ENCODE measurements at places on chromosomes 5 and 9.
A peak's percentile ranks its signal among the peaks of the same experiment; 100 is the strongest.

GRCh38 chr9:97529363-97530076, 28.1 kb downstream of the TMOD1 start:
- no peak for DNase-seq

DNA sequence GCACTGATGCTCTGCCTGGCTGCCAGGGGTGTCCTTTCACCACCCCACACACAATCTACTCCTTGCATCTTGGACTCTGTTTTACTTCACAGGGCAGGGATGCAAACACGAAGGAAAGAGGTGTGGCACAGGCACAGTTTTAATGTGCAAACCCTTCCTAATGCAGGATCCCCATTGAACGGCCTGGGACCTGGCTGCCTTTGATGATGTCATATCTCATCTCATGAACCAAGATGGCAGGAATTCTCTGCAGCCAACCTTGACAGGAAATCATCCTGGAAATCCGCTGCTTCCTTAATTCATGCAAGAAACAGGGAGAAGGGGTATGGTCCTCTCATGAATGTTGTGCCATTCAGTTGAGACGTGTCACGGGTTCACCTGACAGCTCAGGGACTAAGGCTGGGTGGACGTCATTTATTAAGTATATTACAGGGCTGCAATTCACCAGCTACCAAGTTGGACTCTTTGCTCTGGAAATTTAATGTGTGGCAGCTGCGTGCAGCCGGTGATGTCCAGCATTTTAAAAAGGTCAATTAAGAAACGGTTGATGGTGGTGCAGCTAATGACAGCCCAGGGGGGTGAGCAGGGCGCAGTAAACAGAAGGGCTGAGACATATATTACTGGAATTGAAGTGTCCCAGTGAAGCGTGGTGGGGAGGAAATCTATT, 91.5 kb downstream of the LMNB1 start:
- no peak for DNase-seq

DNA sequence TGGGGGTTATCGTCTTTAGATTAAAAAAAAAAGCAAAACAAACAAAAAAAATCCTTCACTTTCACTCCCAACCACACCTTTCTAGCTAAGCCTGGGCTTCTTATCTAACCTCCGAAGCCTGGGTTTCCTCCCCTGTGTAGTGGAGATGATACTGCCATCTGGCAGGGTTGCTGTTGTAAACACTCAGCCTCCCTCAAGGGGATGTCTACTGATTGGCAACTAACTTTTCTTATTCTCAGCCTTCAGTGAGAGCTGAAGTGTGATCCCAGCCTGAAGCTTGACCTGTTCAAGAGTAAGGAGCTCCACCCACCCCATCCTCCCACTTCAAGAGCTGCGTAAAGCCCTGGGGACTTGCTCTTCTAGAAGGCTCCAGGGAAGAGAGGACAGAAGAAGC, 21.5 kb upstream of the WWC1 start:
- no peak for DNase-seq

DNA sequence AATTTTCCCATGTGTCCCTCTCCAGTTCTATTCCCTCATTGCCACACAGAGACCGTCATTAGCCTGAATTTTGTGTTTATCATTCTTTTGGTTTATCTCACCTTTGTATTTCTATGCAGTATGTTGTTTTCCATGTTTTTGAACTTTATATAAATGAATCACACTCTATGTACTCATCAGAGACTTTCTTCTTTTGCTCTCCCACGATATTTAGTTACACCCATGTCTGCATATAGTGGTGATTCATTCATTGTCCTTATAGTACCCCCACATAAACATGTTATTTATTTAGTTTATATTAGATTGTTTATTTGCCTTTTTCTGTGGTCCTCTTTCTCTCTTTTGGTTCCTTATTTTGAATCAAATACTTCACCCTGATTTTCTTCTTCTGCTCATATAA, 199.7 kb downstream of the FSTL4 start:
- no peak for DNase-seq

- no peak for DNase-seq
These were observed 14.6 kb downstream of the IRX2 start for GRCh38 chr5:2736872-2737271.

GRCh38 chr9:101711330-101711941, 27.0 kb downstream of the GRIN3A start:
- no peak for DNase-seq

- no peak for DNase-seq
These were observed 139.4 kb downstream of the DCP2 start for GRCh38 chr5:113115956-113116355.

DNA sequence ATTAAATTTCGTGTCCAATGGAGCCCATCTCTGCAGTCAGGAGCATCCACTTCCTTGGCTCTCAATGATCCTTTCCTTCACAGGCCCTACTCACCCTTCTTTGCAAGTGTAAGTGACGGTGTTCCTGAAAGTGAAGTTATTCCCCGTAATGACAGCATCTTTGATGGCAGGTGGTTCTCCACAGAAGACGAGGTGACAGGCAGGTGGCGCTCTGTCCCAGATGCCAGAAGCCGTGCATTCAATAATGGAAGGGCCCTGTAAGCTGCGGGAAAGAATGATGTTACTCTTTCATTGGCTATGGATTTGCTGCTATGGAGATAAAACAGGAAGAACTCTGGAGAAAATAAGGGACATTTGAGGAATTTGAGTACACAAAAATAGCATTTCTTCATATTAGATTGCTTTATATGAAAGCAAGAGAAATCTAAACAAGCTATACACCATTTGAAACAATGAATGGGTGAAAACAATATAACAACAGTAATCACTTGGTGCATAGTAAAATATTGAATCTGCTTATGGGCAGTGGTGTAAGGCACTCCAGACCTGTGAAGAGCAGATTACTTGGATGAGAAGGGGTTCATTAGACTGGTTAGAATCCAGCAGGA, 89.9 kb upstream of the TXNDC8 start:
- DNase-seq = no peak

GRCh38 chr9:121358751-121359150, 11.3 kb downstream of the STOM start:
- DNase-seq = no peak

GRCh38 chr5:134769206-134769605, 10.6 kb downstream of the DDX46 start:
- no peak for DNase-seq

- DNase-seq = no peak
These were observed 17.8 kb downstream of the NANS start for GRCh38 chr9:98074115-98074990.

DNA sequence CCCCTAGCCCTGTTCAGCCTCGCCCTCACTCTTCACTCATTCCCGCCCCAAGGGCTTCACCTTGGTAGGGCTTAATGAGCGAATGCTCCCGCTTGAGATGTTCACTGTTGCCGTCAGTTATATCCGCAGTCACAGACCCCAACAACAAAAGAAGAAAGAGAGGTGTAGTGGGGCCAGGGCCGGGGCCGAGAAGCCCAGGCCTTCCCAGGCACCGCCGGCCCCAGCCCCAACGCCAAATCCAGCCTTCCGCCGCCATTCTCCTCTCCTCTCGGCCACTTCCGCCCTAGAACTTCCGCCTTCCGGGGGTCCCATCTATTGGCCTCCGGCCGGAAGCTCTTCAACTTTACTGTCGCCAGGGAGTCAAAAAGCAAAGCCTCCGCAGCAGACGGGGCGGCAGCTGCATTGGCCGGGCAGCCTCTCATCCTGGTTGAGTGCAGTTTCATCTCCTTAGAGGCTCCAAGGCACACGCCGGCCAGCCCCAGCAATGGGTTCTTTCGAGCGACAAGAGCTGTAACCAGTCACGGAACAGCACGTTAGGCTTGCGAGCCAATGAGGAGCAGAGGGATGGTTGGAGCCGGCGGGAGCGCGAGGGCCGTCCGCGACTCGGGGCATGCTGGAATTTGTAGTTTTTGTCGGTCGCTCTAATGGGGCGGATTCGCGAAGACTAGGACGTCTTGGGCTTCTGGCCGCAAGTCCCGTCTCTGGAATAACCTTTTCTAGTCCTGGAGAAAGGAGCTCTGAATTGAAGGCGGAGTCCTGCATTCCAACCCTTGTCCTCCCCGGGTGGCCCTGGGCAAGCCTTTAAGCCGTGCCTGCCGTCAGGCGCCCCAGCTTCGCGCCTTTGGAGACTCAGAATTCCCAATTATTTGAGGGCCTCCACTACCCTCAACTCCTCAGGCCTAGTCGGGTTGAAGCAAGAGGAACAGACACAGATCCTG, at the start of gene LMAN2:
Gene LMAN2, minus strand, starts transcription at position 277 of the 938 bp plus-strand sequence. Its CDS starts 21 bp downstream, at position 256.
- peak; percentile 55 for DNase-seq

GRCh38 chr5:135386886-135387628, 12.0 kb downstream of the MACROH2A1 start:
- no peak for DNase-seq

- DNase-seq = no peak
These were observed 620.3 kb upstream of the WWC1 start for GRCh38 chr5:167671176-167671575.

DNA sequence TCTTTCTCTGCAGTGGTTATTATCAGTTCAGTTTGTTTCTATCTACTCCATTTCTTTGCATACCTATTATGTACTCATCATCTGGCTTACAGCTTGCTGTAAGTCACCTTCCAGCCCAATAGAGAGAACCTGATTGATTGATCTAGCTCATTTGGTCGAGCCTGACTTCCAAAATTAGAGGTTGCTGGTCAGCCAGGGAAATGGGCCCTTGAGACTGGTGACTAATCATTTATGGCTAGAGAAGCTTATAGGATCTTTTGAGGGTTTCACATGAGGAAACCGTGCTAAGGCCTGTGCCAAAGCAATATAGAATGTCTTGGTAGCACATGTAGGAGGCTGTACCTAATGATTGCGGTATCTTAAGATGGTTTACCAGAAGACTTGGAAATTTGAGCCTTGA, 5.8 kb downstream of the SREK1 start:
- DNase-seq = no peak

- DNase-seq = no peak
These were observed 17.8 kb upstream of the LRRC70 start for GRCh38 chr5:62560786-62561185.

GRCh38 chr9:72322678-72323077, 42.3 kb downstream of the ZFAND5 start:
- no peak for DNase-seq

DNA sequence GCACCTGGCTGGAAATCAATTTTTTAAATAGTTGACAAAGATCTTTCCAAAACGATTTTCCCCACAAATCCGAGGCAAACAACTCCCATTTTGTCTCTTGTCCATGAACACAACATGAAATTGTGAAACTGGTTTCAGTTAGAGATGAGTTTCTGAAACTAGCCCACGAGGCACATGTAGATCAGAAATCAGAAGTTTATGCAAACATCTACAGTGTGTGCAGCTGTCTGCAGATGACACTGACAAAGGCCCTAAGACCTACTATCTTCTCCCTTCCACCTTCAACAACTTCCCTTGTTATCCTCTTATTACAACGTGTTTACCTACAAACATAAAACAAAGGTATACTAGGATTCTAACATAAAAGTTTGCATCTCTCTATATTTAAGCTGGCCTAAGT, 183.3 kb downstream of the DIRAS2 start:
- no peak for DNase-seq

DNA sequence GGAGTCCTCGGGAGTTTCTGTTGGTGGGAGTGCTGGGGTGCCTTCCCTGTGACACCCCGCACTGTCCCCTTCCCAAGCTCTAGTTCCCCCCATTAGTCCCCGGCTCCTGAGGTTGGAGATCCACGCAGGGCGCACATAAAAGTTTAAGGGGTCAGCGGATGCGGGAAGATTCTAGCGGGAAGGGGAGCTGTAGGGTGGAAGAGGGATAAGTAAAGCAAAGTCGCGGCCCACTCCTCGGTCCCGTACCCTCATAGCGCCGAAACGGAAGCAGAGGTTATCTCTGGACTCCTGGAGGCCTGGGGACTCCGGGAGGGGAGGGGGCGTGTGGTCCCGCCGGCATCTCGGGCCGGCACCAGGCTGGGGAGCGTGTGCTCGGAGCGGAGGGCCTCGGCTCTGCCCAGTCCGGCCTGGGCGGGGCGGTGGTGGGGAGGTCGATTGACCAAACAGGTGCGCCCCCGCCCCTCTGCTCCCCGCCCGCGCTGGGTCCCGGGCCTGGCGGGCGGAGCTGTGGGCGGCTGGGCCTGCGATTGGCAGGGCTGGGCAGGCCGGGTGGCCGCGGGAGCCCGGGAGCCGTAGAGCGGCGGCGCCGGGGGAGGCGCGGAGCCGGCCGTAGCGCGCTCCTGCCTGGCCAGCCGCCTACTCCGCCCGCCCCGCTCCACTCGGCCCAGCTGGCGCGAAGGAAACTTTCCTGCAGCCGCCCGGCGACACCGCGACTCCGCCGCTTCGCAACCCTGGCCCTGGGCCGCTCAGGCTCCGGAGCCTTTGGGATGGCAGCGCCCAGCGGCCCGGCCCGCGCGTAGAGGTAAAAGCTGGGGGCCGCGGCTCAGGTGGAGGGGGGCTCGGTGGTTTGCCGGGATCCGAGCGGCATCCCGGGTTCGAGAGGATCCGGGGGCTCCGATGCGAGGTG, 52.2 kb upstream of the DAB2IP start:
- no peak for DNase-seq

DNA sequence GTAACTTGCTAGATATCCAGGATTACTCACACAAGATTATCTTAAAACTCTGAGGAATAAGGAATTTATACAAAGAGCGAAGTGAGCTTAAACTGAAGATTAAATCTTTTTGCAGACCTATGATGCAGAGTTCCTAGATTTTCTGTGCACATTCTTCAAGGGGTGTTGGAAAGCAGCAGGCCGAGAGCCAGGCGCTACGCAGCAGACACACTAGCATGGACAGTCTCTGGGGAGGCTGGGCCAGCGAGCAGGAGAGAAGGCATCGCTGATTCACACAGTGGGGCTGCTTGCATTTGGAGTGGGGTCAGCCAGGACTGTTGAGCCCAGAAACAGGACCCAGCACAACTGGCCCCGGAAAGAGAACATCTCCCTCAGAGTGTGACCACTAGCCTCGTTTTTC, 136.3 kb downstream of the ADAMTS16 start:
- DNase-seq = no peak

DNA sequence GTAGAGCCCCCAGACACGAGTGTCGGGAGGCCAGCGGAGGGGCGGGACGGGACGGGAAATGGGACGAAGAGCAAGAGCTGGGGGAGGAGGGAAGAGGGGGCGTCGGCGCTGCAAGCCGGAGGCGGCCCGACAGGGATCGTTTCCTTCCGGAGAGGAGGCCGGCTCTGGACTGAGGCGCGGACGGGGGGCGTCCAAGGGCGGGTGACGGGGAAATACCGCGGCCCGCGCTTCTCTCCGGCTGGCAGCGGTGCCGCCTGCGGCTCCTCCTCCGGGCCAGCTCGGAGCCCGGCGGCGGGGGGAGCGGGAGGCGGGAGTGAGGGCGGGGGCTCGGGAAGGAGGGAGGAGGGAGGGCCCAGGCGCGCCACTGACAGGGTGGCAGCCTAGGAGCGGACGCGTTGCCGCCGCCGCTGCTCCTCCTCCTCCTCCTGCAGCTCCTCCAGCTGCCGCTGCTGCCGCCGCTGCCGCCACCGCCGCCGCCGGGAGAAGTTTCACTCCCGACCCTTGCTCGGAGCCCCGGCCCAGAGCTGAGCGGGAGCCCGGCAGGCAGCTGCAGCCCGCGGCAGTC, at the start of gene CHSY3:
Gene CHSY3, plus strand, starts transcription at position 364 of the 565 bp plus-strand sequence.
- no peak for DNase-seq

Data from NCI-H2081 treated with DMSO at 0.1 percent for 48 hours (cell line).